D721Med (cell line): ENCODE measurements at places on chromosomes 1 and 21.

- DNase-seq: no peak
These were observed 2.4 kb upstream of the ZRANB2 start for GRCh38 chr1:71083271-71083670.

- DNase-seq: no peak
These were observed 51.1 kb upstream of the PDC start for GRCh38 chr1:186511761-186512637.

DNA sequence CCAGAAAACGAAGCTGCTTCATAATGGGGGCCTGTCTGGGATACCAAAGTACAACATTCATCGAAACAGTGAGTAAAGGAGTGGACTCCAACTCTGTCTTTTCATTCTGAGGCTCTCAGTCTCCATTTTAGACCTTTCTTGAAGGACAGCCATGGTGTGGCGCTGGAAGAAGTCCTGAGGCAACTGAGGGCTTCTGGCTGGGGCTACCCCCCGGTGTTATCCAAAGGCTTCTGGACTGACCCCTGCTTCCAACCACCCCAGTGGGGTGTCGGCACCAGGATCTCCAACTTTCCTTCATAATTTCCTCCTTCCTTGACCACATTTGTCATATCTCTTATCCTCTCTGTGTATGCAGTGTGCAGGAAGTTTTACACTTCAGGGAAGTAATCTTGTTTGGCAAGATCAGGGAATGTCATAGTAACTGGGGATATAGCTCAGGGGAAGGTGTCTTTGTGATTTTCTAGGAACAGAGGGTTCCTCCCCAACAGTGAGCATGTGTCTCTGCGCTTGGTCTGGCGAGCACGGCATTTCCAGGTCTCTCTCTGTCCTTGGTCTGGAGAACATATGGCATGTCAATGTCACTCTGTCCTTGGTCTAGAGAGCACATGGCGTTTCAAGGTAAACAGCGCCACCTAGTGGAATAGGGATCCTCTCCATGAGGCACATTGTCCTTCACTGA lies 19.4 kb upstream of the BSDC1 start:
- DNase-seq: no peak

- DNase-seq: no peak
These were observed 26.5 kb upstream of the MRPS6 start for GRCh38 chr21:34046917-34047316.

DNA sequence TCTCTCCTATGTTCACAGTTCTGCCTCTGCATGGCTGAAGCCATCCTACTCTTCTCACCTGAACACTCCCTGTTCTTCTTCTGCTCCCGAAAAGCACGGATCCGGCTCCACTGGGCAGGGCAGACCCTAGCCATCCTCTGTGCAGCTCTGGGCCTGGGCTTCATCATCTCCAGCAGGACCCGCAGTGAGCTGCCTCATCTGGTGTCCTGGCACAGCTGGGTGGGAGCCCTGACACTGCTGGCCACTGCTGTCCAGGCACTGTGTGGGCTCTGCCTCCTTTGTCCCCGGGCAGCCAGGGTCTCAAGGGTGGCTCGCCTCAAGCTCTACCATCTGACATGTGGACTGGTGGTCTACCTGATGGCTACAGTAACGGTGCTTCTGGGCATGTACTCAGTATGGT lies 1.8 kb downstream of the CYB561D1 start:
- no peak for DNase-seq

- no peak for DNase-seq
These were observed 111.8 kb upstream of the JUN start for GRCh38 chr1:58895559-58896145.

DNA sequence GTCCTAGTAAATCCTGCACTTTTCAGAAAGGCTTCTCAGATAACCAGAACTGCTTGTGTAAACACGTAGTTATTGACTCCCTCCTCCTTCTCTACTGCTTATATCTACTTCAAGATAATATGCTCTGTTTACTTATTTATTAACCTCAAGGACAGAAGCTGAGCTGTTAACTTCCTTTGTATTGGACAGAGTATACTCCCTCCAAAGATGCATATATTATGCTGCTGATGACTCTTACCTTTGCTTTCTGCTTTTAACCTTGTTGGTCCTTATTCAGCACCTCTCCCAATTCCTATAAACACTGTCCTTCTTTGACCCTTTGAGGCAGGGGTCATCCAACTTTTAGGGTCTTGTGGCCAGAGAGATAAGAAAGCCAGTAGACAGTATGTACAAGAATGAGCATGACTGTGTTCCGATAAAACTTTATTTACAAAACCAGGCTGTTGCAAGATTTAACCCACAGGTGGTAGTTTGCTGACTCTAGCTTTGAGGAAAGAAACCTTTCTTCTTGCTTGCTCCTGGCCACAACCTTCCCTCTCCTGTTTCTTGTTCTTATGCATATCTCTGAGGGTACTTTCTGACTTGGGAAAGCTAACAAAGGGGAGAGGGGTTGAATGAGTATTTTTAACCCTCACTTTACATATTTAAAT lies 4.9 kb downstream of the TPM3 start:
- DNase-seq: no peak

DNA sequence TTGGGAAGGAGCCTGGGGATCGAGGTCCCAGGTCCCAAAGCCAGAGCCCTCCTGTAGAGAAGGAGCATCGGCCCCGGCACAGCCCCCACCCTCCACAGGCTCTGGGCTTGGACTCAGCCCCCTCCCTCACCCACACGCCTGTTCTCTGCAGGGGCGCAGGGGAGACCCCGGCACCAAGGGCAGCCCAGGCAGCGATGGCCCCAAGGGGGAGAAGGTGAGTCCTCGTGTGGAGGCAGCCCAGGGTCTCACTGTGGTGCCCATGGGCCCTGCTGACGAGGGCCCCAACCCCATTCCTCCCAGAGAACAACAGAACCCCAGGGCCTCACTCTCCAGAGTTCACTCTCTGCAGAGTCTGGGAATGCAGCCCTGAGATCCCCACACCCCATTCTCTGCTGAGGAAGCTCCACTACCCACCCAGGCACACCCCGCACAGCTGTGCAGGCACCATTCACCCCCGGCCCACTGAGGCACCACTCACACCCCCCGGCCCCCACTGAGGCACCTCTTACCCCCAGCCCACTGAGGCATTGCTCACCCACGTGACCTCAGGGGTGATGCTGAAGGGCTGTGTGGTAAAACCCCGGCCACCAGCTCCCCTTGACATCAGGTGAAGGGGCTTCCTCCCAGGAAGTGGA lies 21.8 kb downstream of the COL6A2 start:
- peak; percentile 12 for DNase-seq

GRCh38 chr21:45302082-45303061 lies 14.7 kb upstream of the POFUT2 start:
- DNase-seq: no peak

- no peak for DNase-seq
These were observed 7.8 kb downstream of the RASAL2 start for GRCh38 chr1:178101654-178102053.

DNA sequence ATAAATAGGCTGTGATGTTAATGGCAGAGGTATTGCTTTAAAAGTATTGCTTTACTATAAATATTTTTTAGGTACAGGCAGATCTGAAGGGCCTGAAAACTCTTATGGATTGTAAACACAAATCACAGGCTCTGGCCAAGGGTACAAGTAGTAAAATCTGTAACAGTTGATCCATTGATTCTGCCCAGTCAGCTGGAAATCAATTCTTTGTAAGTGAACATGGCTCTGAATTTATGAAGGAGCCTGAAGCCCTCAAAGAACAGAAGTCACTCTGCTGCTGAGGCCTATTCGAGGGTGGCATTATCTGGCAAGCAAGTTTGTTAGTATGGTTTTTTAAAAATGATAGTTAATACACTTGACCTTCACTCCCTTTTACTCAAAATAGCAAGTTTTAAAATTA lies 834.0 kb upstream of the TMPRSS15 start:
- no peak for DNase-seq

DNA sequence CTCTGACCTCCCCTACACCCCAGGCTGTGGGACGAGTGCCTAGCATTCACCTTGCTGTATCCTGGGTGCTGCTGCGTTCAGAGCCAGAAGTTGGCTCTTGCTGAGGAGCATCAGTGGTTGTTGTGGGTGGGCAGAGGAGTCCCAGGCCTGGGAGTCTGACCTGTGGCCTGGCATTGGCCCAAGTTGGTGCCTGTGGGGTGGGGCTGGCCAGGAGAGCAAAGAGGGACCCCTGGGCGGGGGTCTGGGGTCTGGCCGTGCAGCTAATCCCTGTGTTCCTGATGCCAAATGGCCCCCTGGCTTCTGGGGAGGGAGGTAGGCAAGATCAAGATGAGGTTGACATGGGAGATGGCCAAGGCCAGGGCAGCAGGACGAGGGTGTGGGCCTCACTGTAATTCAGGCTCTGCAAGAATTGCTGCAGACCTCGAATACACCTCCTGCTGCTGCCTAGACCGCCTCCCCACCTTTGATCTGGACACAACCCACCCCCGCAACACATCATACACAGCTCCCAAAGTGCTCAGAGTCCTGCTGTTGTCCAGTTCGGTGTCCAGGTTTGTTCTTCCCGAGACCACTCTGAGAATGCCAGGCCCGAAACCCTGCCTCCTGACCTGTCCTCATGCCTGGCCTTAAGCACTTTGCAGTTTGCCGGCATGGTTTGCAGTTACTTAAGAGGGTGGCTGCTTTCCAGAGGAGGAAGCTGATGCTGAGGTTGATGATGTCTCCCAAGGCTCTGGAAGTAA lies 28.7 kb downstream of the CDK18 start:
- no peak for DNase-seq

- no peak for DNase-seq
These were observed 14.8 kb upstream of the PAQR6 start for GRCh38 chr1:156262461-156263287.

- no peak for DNase-seq
These were observed 58.1 kb upstream of the SIM2 start for GRCh38 chr21:36640721-36641244.

- no peak for DNase-seq
These were observed 21.8 kb downstream of the PTPRC start for GRCh38 chr1:198660341-198661261.

DNA sequence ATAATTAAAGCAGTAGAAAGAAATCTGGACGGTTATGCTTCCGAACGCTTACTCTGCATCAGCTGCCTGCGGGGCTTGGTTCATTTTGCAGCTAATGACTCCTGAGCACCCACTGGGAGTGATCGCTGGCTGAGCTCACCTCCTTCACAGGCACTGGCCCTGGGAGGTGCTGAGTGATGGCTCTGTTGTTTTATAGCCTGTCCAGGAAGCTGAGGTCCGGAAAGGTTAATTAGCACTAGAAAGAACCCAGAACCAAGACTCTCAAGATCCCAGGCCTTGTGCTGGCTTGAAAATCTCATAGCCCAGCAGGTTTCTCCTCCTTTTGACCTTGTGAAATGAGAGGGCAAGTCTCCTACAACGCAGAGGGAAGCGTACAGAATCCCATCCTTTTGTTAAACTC lies 226.2 kb downstream of the AJAP1 start:
- DNase-seq: no peak

DNA sequence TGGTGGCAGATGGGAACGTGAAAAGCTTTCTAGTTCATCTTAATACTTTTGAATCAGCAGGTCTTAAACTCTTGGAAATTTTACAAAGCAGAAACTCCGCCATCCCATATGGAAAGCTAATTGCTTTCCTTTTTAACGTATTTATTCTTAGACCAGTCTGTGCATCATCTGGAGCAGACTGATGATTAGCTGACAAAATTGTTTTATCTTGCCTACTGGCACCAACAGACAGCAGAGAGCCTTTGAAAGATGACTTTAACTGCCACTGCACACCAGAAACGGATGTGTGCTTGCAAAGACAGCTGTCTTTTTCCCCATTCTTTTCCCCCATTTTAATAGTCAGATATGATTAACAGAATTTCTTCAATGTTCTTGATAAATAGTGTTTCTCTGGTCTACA lies 97.0 kb downstream of the PLD5 start:
- DNase-seq: no peak
